Parietal lobe (tissue), 2 donors: ENCODE measurements at places on chromosomes 11 and 22. TPM values are rescaled to one million over a fixed set of nuclear protein-coding genes. Genes with fewer than 3 reads are reported as not detected.

Gene TTC28
- 243 TPM for total RNA-seq

Gene TSPAN18
- total RNA-seq: 21.9 TPM

Gene OR52N4
- 0.63 TPM for total RNA-seq

Gene MYOD1
- total RNA-seq: not detected

Gene CSNK2A3
- 5.6 TPM for total RNA-seq

Gene TRIM66
- 6.9 TPM for total RNA-seq

Gene LRRN4CL
- total RNA-seq: 0.31 TPM

Gene GRM5
- total RNA-seq: 163 TPM
